Stimulated activated naive CD4-positive, alpha-beta T cell (primary cell): ENCODE measurements at places on chromosomes 5 and 9.

GRCh38 chr9:117278471-117279035 lies 136.3 kb downstream of the ASTN2 start:
- no peak for DNase-seq

GRCh38 chr5:39526914-39527477 lies 102.2 kb upstream of the DAB2 start:
- no peak for DNase-seq

DNA sequence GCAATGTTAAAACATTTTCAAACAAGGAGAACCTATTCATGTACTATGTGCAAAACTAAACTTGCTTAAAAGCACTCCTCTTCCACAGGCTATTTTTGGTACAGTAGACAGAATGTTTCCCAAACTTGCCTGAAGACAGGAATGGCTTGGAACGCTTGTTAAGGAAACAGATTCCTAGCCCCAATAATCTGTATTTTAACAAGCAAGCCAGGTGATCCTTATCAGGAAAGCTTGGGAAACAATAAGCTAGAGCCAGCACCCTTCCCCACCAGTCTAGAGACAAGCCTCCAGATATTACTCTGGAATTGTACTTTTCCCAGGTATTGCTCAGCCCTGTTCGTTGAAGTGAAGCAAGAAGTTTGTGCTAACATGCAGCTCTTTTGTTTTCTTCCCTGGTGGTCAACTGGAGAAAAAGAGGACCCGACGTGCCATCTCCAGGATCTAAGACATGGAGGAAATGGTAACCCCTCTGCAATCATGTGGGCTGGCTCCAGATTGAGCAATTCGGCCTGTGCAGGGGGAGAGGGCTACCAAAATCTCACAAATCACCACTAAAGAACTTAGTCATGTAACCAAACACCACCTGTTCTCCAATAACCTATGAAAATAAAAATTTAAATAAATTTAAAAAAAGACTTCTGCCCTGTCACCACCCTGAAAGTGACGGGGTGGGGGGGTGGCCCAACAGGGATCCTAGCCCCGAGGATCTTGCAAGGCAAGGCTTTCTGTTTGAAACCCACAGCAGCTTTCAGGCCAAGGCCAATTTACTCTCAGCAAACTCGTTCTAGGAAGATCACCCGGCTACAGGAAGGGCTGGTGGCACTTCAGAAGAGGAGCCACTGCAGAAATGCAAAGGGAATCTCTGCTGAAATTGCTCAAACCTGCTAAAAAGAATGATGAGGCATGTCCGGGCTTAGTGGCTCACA lies 48.6 kb downstream of the SHB start:
- no peak for DNase-seq

GRCh38 chr9:13513716-13514444 lies 234.4 kb upstream of the MPDZ start:
- DNase-seq, result no peak

GRCh38 chr5:79081779-79082178 lies 12.2 kb downstream of the BHMT2 start:
- DNase-seq, result no peak
